Activated T-cell treated with anti-CD3 and anti-CD28 coated beads, Interleukin-2, amount 50 U/mL, for 24 hours (primary cell): ENCODE measurements at places on chromosomes 2 and 18.
A peak's percentile ranks its signal among the peaks of the same experiment; 100 is the strongest.

DNA sequence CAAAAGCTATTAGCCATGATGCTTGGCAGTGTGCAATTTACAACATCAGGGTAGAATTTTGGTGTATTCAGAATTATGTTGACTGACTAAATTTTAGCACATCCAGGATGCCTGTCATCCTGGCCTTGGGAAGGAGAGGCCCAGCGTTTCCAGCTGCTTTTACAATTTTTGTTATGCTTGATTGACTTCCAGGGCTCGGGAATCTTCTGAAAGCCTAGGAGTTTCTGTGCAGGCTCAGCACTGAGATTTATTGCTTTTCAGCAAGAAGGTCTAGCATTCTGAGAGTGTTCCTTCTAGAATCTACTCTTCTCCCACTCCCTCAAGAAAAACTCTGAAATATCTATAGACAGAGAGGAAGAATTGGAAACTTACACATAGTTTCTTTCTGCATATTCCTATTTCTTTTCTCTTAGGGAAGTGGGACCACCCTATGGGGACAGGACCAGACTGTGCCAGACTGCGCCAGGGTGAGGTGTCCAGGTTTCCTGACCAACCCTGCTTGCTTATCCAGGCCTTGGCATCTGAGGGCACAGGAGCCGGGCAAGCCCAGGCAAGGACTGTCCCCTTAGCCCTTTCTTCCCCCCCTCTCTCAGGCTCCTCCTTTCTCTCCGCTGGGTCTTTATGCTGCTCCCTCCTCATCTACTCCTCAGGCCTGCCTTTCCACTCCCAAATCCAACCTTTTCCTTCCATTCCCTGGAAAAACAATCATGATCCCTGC, 26.9 kb downstream of the MAIP1 start:
- DNase-seq, result no peak

- peak; percentile 46 for DNase-seq
Measured at GRCh38 chr2:191811807-191812602, 34.9 kb downstream of the CAVIN2 start.

DNA sequence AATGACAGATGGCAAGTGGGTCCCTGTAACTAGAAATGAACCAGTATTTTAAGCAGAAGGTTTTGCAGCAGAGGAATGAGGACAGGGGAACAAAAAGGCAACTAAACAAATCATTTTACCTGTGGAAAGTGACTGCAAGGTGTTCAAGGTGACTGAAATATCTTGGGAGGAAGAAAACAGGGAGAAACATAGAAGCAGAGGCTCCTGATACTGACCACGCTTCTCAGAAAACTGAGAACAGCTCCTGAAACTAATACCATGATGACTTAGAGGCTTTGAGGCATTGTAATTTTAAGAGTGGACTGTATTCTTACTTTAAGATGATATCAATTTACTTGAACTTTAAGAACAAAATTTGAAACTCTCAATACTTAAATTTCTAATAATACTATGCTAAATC, at the start of gene DYTN:
TSS of gene DYTN (minus strand) at position 101 of the 400 bp plus-strand sequence. CDS start 117 bp downstream, outside the sequence.
- no peak for DNase-seq

- no peak for DNase-seq
Measured at GRCh38 chr18:57542812-57543427, 43.6 kb downstream of the FECH start.
